ENCODE measurements at places on chromosomes 1 and 21. TPM values are rescaled to one million over a fixed set of nuclear protein-coding genes. Genes with fewer than 3 reads are reported as not detected.
A peak's percentile ranks its signal among the peaks of the same experiment; 100 is the strongest.

DNA sequence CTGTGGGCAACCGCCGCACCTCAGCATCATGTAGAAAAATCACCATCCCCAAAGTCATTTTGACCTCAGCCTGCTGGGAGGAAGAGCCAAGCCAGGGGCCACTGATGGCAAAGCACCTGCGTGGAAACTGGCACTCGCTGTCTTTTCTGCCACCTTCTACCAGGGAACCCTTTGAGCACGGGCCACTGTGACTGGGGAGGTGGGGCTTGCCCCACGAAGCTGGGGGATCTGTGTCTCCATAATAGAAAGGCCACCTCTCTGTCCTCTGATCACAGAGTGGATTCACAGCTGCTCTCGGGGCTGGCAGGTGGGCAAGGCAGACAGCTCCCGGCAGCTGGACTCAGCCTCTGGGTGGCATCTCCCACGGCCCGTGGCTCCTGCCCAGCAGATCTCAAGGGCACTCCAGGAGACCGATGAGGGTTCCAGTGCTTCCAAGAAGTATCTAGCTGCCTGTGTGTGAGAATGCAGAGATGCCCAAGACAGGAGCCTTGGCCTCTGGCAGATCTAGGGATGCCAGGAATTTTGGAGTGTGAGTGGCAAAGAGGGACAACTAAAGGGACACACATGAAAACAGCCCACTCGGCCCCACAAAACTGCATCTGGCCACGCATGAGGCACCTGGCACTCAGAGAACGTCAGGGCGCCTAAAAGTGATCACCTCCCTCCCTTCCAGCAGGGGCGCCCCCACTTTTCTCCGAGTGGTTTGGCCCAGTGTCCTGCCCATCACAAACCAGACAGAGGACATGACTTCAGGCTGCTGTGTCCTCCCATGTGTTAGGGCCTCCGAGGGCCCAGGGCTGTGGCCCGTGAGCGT lies 102.6 kb downstream of the PDE9A start:
- no peak for DNase-seq

DNA sequence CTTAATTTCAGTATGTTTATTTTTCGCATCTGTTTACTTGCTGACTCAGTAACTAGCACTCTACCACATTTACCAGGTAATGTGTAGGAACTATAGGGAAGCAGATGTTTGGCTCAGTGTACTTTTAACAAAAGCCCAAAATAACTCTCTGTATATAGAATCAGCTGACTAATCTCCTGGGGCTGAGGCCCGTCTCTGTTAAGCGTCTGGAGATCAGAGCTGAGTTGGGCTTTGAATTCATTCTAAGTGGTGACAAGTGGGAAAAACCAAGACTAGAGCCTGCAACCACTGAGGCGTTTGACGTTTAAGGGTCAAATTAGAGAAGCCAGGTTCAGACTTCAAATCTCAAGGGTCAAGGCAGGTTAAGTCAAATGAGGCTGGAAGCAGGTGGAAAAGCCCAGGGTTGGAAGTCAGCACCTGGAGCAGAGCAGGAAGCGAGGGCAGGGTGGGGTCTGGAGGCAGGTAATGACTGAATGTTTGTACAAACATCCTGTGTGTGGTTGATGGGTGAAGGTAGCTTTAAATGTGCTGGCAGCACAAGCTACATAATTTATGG lies 56.8 kb upstream of the LYST start:
- DNase-seq, result no peak

DNA sequence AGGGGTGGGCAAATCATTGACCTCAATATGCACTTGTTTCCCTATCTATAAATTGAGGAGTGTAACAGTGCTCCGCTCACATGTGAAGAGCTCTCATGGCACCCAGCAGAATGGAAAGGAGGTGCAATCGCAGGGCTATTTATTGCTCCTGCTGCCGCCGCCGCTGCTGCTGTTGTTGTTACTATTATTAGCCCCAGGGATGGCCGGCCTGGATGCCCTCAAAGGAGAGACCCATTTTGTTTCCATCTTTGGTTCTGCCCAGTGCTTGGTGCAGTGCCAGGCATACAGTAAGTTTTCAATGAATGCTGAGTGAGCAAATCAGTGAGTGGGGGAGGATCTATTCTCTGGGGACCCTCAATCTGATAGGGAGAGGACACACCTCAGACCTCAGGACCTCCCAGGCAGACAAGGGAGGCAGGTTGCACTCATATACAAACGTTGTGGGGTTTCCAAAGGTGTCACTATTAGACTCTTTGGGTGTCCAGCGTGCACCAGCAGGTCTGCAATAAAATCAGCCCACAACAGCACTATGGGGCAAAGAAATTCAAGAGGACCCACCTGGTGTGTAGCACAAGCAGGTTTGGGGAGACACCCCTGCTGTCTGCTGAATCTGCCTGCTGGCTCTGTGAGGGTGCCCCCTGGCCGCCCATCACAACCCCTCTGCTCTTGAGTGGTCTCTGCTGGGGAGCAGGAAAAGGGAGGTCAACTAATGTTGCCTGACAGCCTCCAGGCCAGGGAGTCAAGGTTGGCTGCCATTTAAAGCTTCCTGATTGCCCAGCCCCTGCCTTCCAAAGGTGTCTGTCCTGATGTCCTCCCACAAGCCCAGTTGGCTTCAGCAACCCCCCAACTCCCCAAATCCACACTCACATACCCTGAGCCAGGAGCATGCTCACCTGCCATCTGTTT lies 136.3 kb downstream of the ACTL8 start:
- DNase-seq, result no peak

- DNase-seq, result no peak
Observed at GRCh38 chr21:44758781-44759627, 42.6 kb downstream of the UBE2G2 start.

DNA sequence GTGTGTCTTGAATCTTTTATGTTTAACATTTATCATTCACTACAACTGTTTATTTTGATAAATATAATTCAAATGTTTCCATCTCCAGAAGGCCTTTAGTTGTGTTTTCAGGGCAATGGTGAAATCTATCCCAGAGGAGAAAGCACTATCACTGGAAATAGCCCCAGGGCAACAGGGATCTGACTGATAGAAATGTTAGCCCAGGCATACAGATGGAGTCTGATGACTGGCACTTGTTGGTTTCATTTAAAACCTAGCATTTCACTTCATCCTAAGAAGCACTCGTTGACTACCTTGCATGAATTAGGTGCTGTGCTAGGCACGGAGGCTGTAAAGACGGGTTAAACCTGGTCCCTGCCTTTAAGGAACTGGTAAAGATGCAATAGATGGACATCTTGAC lies 103.1 kb downstream of the C1orf21 start:
- DNase-seq, result no peak

- no peak for DNase-seq
Observed at GRCh38 chr1:68352202-68352601, 97.6 kb downstream of the RPE65 start.

GRCh38 chr1:11350265-11350664 lies 77.3 kb downstream of the UBIAD1 start:
- no peak for DNase-seq

DNA sequence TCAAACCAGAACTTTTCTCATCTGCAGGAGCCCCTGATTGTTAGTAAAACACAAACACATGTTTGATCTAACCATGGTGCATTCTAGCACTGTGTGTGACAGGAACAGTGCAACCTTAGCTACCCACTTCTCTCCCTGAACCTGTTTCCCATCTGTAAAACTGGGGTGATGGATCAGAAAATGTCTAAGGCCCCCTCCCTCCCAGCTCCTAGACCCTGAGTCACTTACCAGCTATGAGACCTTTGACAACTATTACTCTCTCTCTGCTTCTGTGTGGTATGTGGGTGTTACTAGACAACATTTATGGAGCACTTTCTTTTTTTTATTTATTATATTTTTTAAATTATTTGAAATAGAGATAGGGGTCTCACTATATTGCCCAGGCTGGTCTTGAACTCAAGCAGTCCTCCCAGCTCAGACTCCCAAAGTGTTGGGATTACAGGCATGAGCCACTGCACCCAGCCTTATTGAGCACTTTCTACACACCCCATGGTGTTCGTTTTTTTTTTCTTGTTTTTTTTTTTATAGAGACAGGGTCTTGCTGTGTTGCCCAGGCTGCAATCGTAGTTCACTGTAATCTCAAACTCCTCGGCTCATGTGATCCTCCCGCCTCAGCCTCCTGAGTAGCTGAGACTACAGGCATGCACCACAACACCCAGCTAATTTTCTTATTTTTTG lies 2.6 kb downstream of the INPP5B start:
- no peak for DNase-seq

DNA sequence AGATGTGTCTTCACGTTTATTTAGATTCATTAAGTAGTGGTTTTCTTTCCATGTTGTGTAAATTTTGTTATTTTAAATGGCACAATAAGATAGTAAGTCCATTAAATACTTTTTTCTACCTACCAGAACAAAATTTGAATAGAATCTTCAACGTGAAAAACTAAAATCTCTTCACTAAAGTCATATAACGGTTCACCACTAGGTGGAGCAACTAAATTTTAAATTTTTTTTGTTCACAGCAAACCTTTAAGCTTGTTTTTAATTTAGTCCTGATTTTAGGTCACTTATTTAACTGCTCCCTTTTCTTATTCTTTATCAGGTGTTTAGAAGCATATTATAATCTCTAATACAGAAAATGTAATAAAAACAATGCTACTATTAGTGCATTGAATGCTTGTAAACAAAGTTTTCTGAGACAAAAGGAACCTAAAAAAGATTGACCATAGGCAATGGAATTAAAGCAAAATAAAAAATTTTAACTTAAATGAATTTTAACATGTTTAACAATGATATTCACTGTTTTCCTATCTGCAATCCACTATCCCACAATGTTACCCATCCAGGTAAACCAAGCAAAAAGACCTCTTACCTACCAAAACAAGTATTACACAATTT lies 28.3 kb upstream of the PKN2 start:
- peak; percentile 18 for DNase-seq

The PPM1J gene
- 0.51 TPM for total RNA-seq

The ACKR1 gene
- not detected for total RNA-seq

Measured in Panc1 (cell line).